ENCODE measurements at places on chromosomes 6 and 20.

DNA sequence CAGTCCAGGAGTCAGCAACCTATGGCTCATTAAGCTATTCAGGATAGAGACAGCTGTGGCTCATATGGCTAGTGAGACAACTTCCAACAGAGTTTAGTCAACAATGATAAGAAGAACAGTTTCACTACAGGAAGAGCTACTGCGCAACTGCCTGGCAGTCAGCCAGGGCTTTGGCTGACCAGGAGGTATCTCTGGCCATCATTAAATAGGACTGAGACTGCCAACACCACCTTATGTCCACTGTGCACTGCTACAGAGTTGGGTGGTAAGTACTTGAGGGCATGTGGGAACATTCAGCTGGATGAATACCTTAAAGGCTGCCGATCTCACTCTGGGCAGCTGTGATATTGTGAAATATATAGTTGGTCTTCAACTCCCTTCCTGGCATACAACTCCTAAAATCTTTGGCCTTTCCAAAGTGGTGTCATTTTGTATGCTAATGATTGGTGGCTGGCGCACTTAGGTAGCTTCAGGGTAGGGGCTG is 52.2 kb upstream of the FAM83C start:
- peak; percentile 65 for DNase-seq

DNA sequence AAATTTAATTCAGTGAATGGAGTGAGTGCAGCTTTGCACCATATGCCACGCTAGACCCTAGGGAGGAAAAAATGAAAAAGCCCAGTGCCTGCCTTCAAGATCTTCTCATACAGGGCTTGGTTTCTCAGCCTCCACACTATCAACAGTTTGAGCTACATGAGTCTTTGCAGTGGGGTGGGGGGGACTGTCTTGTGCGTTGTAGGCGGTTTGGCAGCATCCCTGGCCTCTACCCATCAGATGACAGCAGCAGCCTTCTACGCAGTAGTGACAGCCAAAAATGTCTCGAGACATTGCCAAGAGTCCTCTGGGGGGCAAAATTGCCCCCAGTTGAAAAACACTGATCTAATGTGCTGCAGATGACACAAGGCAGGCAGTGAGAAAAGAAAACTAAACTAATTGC is 6.2 kb downstream of the CDH22 start:
- no peak for DNase-seq

DNA sequence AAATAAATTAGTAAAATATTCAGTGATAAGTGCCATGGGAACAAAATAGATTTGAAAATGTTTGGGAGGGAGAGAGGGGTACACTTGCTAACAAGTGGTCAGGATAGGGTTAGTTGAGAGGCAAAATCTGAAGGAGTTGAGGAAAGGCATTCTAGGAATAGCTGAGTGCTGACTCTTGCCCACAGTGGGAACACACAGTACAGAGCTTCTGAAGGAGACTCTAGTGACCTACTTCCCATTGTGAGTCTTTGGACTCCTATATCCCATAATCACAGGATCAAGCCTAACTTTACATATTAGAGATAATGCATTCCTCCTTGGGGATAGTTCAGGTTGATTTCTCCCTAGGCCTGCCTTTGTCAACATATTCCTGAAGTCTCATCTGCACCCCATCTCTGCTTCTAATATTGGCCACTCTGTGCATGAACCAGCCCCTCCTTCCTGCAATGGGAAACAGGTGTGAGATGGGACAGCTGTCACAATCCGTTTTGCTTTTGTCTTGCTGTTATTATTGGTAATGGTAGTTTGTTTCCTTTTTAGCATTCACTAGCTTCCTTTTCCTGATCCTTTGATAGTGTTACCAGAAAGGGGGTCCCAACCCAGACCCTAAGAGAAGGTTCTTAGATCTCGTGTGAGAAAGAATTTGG is 2.6 kb upstream of the TRIM38 start:
- no peak for DNase-seq

- peak; percentile 44 for DNase-seq
These were observed 5.1 kb downstream of the RREB1 start for GRCh38 chr6:7112741-7113313.

DNA sequence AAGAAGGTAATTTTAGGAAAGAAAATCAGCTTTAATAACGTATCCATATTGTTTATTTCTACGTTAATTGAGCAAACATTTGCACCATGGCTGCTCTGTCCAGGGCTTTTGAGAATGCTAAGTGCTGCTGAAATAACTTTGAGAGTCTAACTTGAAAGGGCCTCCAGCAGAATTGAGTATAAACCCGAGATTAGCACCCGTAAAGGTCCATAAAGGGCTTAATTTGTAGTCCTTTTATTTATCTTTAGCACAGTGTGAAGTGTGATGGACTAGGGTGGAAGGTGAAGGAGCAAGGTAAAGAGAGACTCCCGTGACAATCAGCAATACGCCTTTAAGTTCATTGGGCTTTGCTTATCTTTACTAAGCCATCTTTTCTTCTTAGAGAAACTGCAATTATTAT is 77.7 kb upstream of the SUPT3H start:
- DNase-seq = no peak

- no peak for DNase-seq
These were observed 593 bp upstream of the GSTA3 start for GRCh38 chr6:52910091-52910490.

DNA sequence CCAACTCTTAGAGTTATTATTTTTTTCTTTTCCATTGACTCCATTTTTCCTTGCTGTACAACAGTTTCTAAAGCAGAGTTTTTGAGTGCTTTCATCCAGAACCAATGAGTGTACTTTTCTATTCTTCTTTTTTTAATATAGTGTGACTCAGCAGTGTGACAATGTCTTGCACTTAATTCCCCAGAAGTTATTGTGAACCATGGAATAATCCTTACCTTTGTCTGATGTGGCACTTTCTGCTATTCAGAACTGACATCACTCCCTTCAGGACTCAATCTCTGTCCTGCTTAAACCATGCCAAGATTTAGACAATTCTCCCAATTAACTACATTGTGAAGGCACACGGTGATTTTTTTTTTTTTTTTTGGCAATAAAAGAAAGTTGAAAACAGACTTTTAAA is 41.5 kb downstream of the GRIK2 start:
- no peak for DNase-seq

- DNase-seq = no peak
These were observed 15.7 kb downstream of the BMP7 start for GRCh38 chr20:57250607-57251343.

- no peak for DNase-seq
These were observed 1.8 kb upstream of the MRPS18A start for GRCh38 chr6:43689421-43689820.

- peak; percentile 63 for DNase-seq
These were observed 52.8 kb upstream of the BMP6 start for GRCh38 chr6:7673063-7673536.

DNA sequence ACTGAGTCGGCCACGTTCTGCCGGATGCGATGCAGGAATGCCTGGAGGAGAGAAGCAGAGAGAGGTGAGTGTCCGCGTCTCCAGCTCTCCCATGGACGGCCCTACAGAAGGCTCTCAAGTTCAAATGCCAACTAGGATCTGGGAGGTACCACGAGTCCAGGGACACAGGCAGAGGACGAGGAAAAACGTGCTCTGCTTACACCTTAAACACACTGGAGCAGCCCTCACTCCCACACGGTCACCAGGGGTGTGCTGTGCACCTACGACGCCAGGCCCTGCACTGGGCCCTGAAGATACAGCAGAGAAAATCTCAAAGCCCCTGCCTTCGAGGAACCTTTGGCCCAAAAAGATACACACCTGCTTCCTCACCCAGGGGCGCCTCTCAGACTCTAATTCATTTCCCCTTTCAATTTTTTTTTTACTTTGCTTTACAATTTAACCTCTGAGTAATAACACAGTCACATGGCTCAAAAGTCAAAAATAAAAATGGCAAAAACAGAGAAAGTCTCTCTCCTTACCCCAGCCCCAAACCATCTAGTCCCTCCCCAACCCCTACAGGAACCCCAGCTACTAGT is 79.9 kb downstream of the PREX1 start:
- no peak for DNase-seq

DNA sequence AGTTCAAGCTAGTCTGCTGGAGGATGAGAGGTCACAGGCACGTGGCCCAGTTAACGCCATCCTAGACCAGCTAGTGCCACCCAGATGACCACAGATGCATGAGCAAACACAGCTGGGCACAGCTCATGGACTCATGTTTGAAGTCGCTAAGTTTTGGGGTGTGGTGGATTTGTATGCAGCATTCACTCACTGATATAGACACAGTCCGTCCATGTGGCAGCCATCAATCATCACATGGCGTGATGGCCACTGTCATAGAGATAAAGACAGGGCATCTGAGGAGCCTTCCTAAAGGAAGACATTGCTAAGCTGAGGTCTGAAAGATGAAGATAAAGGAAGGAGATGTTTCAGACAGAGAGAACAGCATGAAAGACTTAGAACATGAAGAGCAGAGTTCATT is 154.4 kb upstream of the JAG1 start:
- DNase-seq = no peak

- no peak for DNase-seq
These were observed 384.6 kb downstream of the CDKAL1 start for GRCh38 chr6:20918868-20919267.

- no peak for DNase-seq
These were observed 209.8 kb upstream of the PROKR2 start for GRCh38 chr20:5526516-5526915.

DNA sequence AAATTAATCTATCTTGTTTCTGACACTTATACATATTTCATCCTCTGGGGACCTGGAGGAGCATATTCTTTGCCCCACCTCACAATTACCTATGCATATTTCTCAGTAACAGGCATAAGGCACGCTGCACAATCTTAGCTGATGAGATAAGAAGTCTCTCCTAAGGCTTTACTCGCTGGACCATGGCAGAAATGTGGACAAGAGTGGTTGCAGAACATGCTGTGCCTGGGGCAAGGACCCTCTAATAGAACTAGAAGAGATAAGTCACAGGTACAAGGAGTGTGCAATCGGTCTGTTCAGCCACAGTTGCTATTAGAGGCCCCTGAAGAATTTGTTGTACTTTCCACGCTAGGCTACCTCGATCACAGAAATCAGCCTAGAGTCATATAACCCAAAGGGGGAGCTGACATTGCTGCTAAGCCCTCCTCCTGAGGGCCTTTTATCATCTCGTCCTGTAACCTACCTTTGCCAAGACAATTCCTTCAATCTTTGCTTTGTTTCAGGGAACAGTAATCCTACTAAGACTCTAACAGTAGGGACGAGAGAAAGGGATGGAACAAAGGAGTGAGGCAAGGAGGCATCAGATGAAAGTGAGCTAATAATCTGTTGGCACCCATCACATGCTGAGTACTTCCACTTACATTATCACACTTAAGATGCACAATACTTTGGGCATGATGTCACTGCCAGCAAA is 16.1 kb upstream of the DEFB129 start:
- DNase-seq = no peak

GRCh38 chr6:2385471-2385983 is 140.1 kb upstream of the GMDS start:
- DNase-seq = no peak

DNA sequence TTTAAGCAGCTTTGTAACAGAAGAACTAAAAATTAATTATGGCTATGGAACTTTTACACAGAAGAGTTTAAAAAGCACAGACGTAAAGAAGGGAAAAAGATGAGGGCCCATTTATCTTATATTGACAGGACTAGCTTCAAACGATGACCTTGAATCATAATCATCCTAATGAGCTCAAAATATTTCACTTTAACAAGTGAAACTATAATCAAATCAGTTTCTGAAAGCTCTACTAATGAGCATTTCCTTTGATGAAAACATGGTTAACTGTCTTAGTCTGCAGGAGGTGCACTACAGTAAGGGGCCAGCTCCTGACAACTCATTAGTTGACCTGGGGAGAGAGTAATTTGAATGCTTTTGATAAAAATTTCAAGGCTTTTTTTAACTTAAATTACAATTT is 228.0 kb upstream of the DEFB112 start:
- DNase-seq = no peak

DNA sequence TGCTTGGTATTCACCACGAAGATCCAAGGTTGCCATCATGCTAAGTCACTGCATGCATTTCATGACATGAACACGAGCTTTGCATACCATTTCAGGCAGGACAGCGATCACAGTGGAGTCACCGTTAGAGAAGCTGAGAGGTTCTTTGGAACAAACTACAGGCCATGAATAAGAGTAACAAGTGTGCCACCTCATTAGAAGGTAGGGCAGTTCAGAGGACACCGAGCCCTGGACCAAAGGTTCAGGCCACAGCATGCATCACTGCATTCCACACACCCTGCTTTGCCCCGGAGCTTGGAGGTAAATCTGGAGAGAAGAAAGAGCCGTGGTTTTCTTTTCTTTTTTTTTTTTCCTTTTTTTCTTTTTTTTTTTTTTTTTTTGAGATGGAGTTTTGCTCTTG is 66.9 kb upstream of the CDH4 start:
- no peak for DNase-seq

DNA sequence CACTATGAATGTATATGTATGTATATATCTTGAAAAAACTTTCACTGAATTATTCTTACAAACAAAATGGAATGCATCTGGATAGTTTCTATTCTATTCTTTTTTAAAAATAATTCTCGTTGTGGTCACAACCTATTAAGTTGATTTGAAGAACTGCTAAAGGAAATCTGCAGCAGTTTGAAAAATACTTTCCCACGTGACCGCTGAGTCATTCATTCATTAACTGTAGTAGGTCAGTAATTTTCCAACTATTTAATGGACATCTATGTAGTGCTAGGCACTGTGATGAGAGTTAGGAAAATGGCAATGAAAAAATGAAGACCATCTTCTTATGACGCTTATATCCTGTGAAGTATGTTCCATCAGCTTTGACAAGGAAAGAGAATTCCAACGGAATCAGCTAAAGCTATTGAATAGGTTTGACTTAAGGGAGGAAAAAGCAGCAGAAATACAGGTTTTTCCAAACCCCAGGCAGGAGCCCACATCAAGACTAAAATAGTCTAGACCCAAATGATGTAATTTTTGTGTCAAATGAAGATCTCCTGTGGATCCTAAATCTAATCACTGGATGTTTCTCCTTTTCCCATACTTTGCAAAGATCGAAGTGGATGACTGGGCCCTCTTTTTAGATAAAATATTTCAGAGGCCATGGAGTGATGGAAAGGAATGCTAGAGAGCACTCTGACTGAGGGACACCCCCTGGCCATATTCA is 4.1 kb upstream of the EFHC1 start:
- DNase-seq = no peak

- no peak for DNase-seq
These were observed 10.5 kb upstream of the FAM210B start for GRCh38 chr20:56348305-56348693.

Data from transverse colon (tissue), 4 donors.